ENCODE measurements at places on chromosomes 4 and X. TPM values are rescaled to one million over a fixed set of nuclear protein-coding genes. Genes with fewer than 3 reads are reported as not detected.
A peak's percentile ranks its signal among the peaks of the same experiment; 100 is the strongest.

GRCh38 chr4:1654216-1654955 is 29.7 kb downstream of the FAM53A start:
- no peak overlapping the region for H3K27ac ChIP-seq
- H3K27me3 ChIP-seq, result no peaks in the 10 kb centered on the region
- no peaks in the 10 kb centered on the region for H3K4me1 ChIP-seq
- DNase-seq, result no peak

DNA sequence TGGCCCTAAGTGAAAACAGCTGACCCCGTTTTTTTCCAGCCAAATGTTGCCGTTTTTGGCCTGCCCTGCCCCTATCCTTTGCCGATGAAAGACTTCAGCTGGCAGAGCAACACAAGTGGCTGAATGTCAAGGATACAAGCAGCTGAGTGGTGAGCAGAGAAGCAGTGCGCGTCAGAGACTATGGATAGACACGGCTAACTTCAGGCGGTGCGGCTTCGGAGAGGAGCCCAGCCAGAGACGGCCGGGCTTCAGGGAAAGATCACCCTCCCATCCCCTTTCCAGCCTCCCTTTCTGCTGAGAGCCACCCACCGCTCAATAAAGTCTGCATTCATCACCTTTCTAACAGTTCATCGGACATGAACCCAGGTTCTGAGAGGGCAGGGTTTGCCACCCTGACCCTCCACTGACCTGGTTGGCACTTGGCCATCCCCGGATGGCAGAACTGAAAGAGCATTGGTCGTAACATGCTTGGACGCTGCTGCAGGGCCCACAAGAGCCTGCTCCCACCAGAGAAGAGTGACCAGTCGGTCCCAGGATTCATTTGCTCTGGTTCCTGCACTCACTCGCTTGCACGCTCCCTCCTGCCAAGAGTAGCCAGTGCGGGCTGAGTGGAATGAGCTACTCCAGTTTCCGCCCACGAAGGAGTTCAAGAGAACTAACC is 125.8 kb downstream of the PPEF1 start:
- H3K27me3 ChIP-seq, result peaks cover 2% of the 10 kb centered on the region
- no peak for DNase-seq
- no peaks in the 10 kb centered on the region for H3K36me3 ChIP-seq
- H3K4me3 ChIP-seq, result no peak overlapping the region
- H3K4me1 ChIP-seq, result no peaks in the 10 kb centered on the region

DNA sequence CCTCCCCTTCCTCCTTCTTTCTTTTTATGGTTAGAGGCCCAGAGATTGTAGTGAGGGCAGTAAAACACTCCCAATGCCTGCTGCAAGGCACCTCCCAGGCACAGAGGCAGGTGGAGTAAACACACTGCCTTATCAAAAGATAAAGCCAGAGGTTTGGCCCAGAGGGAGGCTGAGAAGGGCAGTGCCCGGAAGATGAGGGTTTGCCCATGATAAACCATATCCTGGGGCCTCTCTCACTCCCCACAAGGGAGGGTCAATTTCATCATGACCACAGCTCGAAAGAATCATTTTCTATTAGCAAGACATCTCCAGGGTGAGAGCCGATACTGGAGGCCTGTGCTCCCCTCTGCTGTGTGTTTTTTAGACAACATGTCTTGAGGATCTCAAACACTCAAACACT is 98.5 kb upstream of the FAM9C start:
- DNase-seq, result no peak
- peaks cover 2% of the 10 kb centered on the region for H3K27me3 ChIP-seq
- H3K4me1 ChIP-seq, result no peaks in the 10 kb centered on the region
- no peaks in the 10 kb centered on the region for H3K36me3 ChIP-seq
- no peak overlapping the region for H3K4me3 ChIP-seq
- H3K27ac ChIP-seq, result no peak overlapping the region

DNA sequence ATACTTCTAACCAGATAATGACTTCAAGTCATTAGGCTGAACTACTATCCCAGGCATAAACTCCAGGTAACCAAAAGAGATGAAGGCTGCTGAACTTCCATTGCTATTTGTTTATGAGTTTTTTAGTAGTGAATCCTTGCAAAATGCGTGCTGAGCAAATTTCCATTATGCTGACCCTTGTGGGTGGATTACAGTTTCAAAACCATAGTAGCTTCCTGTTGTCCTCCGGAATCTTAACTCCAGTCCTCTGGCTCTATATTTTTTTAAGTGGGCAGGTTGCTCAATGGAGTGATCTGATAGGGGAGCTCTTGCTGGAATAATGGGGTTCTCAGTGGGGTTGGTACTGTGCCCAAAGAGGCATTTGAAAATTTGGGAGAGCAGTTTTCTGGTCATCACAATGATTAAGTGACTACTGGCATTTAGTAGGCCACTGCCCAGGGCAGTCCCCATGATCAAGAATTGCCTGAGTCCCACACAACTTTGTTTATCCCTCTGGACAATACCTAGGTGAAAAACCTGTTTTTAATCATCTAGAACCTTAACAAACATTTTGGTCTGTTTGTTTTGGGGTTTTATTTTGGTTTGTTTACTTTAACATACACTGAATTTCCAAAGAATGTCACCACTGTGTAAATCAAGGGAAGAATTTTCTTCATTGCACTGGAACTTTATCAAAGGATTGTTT is 302.3 kb upstream of the GATB start:
- H3K27me3 ChIP-seq, result peaks cover 2% of the 10 kb centered on the region
- no peaks in the 10 kb centered on the region for H3K4me1 ChIP-seq
- no peak overlapping the region for H3K27ac ChIP-seq
- no peak for DNase-seq
- no peaks in the 10 kb centered on the region for H3K36me3 ChIP-seq

DNA sequence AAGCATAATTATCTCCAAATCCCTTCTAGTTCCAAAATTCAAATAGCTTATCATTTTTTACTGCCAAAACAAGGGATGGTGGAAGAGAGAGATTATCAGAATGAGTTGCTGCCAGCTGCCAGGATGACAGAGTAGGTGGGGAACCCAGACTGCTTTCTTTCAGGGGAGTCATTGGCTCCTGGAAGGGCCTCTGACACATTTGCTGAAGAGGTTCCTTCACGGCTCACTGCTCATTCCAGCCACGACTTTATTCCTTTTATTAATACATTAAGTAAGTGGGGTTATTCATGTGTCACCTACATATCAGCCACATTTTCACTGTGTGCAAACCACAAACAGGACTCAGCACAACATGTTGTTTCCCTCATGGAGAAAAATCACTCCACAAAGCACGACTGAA is 12.7 kb upstream of the SMIM43 start:
- H3K4me1 ChIP-seq, result no peaks in the 10 kb centered on the region
- no peak for DNase-seq
- H3K27me3 ChIP-seq, result no peaks in the 10 kb centered on the region
- H3K4me3 ChIP-seq, result no peak overlapping the region
- no peaks in the 10 kb centered on the region for H3K36me3 ChIP-seq

DNA sequence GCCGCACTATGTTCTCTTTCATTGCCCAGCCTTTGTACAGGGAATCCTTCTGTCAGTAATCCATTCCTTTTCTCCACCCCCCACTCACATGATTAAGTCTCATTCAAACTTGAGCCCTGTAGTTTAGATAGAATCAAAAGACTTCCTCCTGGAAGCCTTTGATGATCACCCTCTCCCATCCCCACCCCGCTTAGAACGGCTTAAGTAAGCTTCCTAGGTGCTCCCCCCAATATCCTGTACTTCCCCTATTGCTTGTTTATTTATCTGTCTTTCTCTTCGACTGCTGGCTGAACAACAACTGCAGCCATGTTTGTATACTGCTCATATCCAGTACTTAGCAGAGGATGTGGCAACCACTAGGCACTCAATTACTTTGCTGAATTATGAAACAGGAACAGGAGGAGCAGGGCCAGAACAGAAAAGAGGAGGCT is 38.5 kb upstream of the GPC3 start:
- no peak overlapping the region for H3K27ac ChIP-seq
- no peak overlapping the region for H3K4me3 ChIP-seq
- DNase-seq, result no peak

GRCh38 chrX:2540426-2540947 is 39.7 kb upstream of the DHRSX start:
- no peak overlapping the region for H3K4me3 ChIP-seq
- H3K27me3 ChIP-seq, result no peaks in the 10 kb centered on the region
- no peaks in the 10 kb centered on the region for H3K36me3 ChIP-seq
- no peak overlapping the region for H3K27ac ChIP-seq
- DNase-seq, result no peak
- H3K4me1 ChIP-seq, result peaks cover 14% of the 10 kb centered on the region

GRCh38 chr4:16250661-16251365 is 24.5 kb upstream of the TAPT1 start:
- H3K4me1 ChIP-seq, result no peaks in the 10 kb centered on the region
- H3K27ac ChIP-seq, result no peak overlapping the region
- no peaks in the 10 kb centered on the region for H3K27me3 ChIP-seq

DNA sequence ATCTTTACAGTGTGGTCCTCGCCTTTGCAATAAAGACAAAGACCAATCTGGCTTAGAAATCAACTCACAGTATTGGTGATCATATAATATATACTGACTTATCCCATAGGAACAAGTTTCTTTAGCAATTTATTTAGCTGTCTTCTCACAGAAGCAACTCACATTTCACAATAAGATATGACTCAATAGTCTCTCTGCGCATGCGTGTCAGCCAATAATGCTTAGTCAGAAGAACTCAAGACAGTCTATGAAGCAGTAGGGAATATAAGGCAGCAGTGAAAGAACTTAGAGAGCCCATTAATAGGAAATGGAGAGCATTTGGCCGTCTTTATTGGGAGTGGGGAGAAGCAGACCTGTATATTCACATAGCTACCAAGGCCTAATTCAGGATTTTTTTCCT is 216.7 kb downstream of the IL13RA2 start:
- H3K27me3 ChIP-seq, result peaks cover 2% of the 10 kb centered on the region
- no peak overlapping the region for H3K4me3 ChIP-seq
- H3K4me1 ChIP-seq, result no peaks in the 10 kb centered on the region
- no peak overlapping the region for H3K27ac ChIP-seq
- H3K36me3 ChIP-seq, result no peaks in the 10 kb centered on the region
- DNase-seq, result no peak

DNA sequence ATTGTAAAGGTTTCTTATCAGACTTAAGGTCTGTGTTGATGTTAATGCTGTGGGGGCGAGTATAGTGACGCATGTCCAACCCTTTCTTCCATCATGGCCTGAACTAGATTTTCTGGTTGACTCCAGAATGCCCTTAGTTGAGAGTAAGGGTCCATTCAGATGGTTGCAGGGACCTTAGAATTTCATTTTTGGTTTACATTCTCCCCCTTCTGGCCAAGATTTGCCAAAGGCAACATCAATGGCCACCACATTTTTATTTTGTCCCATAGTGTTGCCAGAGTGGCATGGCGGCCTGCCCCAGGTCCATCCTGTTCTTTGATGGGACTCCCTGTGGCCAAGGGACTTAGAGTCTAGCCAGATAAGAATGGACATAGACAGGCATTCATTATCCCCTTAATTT is 368.5 kb downstream of the GPM6A start:
- no peak overlapping the region for H3K27ac ChIP-seq
- H3K36me3 ChIP-seq, result no peaks in the 10 kb centered on the region
- no peaks in the 10 kb centered on the region for H3K4me1 ChIP-seq

DNA sequence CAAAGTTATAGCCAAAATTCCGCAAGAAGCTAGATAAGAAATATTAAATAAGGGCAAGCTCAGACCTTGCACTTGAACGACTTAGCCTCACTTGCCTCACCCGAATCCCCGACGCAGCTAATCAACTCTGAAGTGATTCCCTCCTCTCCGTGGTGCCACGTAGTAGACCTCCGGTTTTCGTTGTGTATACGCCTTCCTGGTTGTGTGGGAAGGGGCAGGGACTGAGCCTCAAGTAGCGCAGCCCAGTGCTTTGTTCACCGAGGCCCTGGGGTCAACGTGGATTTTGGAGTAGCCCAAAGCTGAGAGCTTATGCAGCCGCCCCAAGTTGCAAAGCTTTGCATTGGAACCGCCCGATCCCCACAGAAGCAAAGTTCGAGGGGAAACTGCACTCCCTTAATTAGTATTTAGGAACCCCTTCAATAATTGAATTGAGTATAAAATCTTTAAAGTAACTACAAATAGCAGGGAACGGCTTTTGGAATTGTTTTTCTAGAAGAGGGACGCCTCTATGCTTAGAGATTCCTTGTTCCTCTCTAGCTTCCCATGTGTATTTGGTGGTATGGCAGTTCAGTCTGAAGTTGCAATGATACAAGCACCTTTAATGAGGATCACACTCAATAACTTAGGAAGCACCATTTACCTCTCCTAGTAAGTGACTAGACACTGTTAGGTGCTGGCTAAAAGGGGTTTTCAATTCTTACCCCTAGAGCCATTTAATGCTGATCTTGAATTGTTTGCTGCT is 55.7 kb downstream of the LINC00632 start:
- DNase-seq, result no peak
- no peaks in the 10 kb centered on the region for H3K36me3 ChIP-seq
- peak overlapping the region; percentile 67 for H3K27ac ChIP-seq
- H3K4me1 ChIP-seq, result peaks cover 9% of the 10 kb centered on the region

DNA sequence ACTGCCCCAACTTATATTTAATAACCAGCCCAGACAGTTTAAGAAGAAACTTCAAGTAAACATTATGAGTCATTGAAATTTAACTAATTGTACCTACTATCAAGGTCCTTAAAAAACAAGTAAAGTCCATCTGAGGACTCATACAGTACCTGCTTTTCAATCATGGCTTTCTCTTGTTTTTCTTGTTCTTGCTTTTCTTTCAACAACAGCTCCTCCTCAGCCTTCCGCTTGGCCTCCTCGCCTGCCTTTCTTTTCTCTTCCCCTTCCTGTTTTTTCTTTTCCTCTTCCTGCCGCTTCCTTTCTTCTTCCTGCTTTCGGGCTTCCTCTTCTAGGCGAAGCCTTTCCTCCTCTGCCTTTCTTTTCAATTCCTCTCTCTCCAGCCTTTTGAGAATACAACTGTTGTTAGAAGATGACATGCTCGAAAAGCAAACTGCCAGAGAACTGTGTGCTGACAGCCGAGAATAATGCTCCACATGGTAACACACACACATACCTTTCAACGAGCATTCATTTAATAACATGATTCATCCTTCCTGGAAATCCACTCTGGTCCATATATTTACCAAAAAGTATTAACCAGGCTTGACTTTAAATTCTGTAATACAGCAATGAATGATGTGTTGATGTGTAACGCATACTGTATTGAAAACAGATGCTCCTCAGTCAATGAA is 25.2 kb upstream of the BCLAF3 start:
- peaks cover 21% of the 10 kb centered on the region for H3K27me3 ChIP-seq
- no peak for DNase-seq
- H3K27ac ChIP-seq, result no peak overlapping the region
- no peaks in the 10 kb centered on the region for H3K4me1 ChIP-seq
- no peaks in the 10 kb centered on the region for H3K36me3 ChIP-seq
- H3K4me3 ChIP-seq, result no peak overlapping the region

- H3K27ac ChIP-seq, result no peak overlapping the region
- DNase-seq, result no peak
- no peak overlapping the region for H3K4me3 ChIP-seq
- no peaks in the 10 kb centered on the region for H3K4me1 ChIP-seq
These were observed 427.3 kb upstream of the FAM241A start for GRCh38 chr4:111717921-111718320.

BRS3 gene
- 0.30 TPM for total RNA-seq

NHSL2 gene
- 9.3 TPM for total RNA-seq

IL21 gene
- not detected for total RNA-seq

PABPC5 gene
- 9.1 TPM for total RNA-seq

RHOXF2 gene
- total RNA-seq, result not detected

EREG gene
- not detected for total RNA-seq
